ENCODE measurements at places on chromosomes 4 and X.

- H3K36me3 ChIP-seq = no peaks in the 10 kb centered on the region
- no peak overlapping the region for H3K27ac ChIP-seq
- H3K4me3 ChIP-seq = no peak overlapping the region
- DNase-seq = no peak
Measured at GRCh38 chr4:96599752-96600151, 759.9 kb downstream of the PDHA2 start.

DNA sequence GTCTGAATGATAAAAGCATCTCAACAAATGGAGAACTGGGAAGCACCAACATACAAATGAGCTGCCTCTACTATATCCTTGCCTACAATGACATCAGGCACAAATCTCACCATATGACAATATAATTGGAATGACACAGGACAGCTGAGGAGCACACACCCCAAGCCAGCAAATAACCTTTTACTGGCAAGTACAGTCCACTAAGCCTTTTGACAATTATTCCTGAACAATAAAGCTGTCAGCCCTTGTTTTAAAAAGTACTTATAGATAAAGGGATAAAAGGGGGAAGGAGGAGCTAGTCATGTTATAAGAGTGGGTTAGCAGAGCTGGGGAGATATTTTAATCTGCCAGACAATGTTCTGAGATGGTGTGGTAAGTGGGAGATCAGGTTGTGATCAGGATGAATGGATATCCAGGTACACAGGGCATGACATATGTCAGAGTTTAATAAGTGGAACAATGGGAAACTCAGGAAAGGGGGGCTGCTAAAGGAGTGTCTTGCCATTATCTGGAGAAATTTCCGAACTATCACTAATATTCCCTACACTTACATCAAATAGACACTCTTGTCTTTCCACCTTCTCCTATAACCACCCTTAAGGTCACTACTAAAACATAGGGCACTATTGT lies 127.6 kb downstream of the GPC3 start:
- no peak overlapping the region for H3K27ac ChIP-seq
- H3K36me3 ChIP-seq = no peaks in the 10 kb centered on the region
- H3K4me3 ChIP-seq = no peak overlapping the region
- H3K27me3 ChIP-seq = no peaks in the 10 kb centered on the region

DNA sequence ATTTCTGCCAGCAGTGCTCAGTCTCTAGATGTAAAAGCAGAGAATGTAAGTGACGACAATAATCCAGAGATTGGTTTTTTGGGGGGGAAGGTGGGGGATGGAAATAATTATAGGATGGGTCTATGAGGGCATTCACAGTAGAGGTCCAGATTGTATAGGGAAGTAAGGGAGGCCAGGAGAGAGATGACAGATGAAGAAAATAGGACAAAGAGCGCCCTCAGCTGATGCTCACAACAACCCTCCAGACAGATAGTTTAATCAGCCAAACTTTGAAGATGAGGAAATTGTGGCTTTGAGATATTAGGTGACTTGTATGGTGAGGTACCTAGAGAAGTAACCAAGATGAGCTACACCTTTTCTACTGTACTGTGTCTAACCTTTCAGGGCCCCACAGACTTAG lies 137.9 kb downstream of the MAGEB17 start:
- no peak overlapping the region for H3K4me3 ChIP-seq
- H3K27ac ChIP-seq = no peak overlapping the region
- DNase-seq = no peak

DNA sequence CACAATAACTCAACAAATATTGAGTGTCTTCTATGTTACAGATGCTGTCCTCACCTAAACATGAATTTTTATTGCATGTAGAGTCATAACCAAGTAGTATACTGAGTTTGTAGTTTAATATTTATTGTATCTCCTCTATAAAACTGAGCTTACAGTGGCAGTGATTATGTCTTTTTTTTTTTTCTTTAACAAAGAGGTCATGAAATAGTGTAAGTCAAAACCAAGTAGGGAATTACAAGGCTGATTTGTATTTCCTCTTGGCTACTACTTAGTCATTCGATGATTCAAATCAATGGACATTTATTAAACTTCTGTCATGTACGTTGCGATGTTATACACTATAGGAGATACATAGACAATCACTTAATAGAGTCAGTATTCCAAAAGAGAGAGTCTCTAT lies 48.4 kb downstream of the IL15 start:
- H3K4me3 ChIP-seq = no peak overlapping the region
- peaks cover 4% of the 10 kb centered on the region for H3K36me3 ChIP-seq
- H3K27ac ChIP-seq = no peak overlapping the region
- H3K4me1 ChIP-seq = no peaks in the 10 kb centered on the region
- H3K27me3 ChIP-seq = no peaks in the 10 kb centered on the region

GRCh38 chrX:29488919-29489318 lies 726.4 kb upstream of the MAGEB2 start:
- DNase-seq = peak; percentile 13
- no peaks in the 10 kb centered on the region for H3K27me3 ChIP-seq
- H3K4me3 ChIP-seq = no peak overlapping the region
- no peaks in the 10 kb centered on the region for H3K36me3 ChIP-seq
- no peak overlapping the region for H3K27ac ChIP-seq

GRCh38 chrX:3295731-3296130 lies 50.7 kb downstream of the MXRA5 start:
- DNase-seq = no peak
- H3K36me3 ChIP-seq = no peaks in the 10 kb centered on the region
- no peak overlapping the region for H3K4me3 ChIP-seq
- H3K4me1 ChIP-seq = no peaks in the 10 kb centered on the region
- H3K27ac ChIP-seq = no peak overlapping the region
- H3K27me3 ChIP-seq = no peaks in the 10 kb centered on the region

GRCh38 chr4:77393996-77394395 lies 211.6 kb upstream of the CXCL13 start:
- H3K27me3 ChIP-seq = no peaks in the 10 kb centered on the region
- DNase-seq = no peak
- H3K27ac ChIP-seq = no peak overlapping the region
- no peak overlapping the region for H3K4me3 ChIP-seq
- no peaks in the 10 kb centered on the region for H3K4me1 ChIP-seq

- no peak overlapping the region for H3K4me3 ChIP-seq
- H3K36me3 ChIP-seq = peaks cover 99% of the 10 kb centered on the region
- peaks cover 12% of the 10 kb centered on the region for H3K4me1 ChIP-seq
Measured at GRCh38 chrX:15815779-15816437, 25.6 kb downstream of the ZRSR2 start.

DNA sequence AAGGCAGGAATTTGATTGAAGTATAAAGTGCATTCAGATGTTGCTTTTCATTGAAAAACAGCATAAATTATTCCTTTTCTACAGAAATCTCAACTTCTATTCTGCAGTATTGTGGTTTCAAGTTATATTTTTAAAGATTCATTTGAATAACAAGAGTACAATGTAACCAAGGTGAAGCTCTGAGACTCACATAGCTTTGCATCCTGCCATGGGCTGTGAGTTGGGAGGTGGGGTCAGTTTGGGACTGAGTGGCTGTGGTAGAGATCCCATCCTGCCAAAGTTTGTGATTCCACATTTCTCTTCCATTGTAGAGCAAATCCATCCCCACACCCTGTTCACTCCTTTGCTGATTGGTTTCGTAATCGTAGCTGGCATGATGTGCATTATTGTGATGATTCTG lies 69.2 kb downstream of the KIT start:
- H3K4me3 ChIP-seq = no peak overlapping the region
- H3K4me1 ChIP-seq = no peaks in the 10 kb centered on the region
- no peaks in the 10 kb centered on the region for H3K36me3 ChIP-seq
- no peak overlapping the region for H3K27ac ChIP-seq
- DNase-seq = no peak

- peaks cover 8% of the 10 kb centered on the region for H3K4me1 ChIP-seq
- H3K27ac ChIP-seq = no peak overlapping the region
- H3K4me3 ChIP-seq = no peak overlapping the region
- H3K27me3 ChIP-seq = no peaks in the 10 kb centered on the region
Measured at GRCh38 chrX:68443155-68443868, 10.0 kb upstream of the OPHN1 start.

DNA sequence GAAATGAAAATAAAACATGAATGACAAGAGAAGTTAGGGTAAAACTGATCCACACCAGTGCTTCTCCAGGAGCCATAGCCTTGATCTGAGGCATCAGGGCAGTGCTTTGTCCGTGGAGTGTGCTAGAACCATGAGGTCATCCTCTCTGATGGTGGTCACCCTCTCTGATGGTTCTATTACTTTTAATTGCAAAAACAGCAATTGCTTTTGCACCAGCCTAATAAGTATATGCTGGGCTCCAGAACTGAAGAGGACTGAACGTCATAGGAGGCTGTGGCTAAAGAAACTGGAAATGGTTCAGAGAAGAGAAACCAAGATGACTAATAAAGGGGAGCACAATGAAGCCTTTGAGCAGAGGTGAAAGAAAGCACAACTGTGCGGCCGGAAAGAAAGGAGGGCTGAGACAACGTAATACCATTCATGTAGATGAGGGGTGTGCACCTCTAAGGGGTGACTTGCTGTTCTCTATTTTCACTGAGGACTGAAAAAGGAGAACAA lies 17.0 kb upstream of the TMEM154 start:
- H3K4me3 ChIP-seq = no peak overlapping the region
- peak overlapping the region; percentile 60 for H3K27ac ChIP-seq
- H3K27me3 ChIP-seq = no peaks in the 10 kb centered on the region
- peaks cover 28% of the 10 kb centered on the region for H3K4me1 ChIP-seq
- no peaks in the 10 kb centered on the region for H3K36me3 ChIP-seq

Data from CD14-positive monocyte (primary cell).